ENCODE measurements at places on chromosomes 1 and 21.

- DNase-seq: no peak
Observed at GRCh38 chr1:208731981-208732821, 488.0 kb upstream of the PLXNA2 start.

- peak; percentile 67 for DNase-seq
Observed at GRCh38 chr1:223363057-223363855, 720 bp downstream of the SUSD4 start.

GRCh38 chr1:2966449-2967328, 54.6 kb upstream of the ACTRT2 start:
- no peak for DNase-seq

- no peak for DNase-seq
Observed at GRCh38 chr1:33908324-33908956, 44.6 kb downstream of the HMGB4 start.

- no peak for DNase-seq
Observed at GRCh38 chr21:15557925-15558324, 171.9 kb upstream of the USP25 start.

GRCh38 chr1:194081444-194081843, 895.0 kb upstream of the B3GALT2 start:
- DNase-seq: no peak

GRCh38 chr1:162191396-162192305, 122.2 kb downstream of the NOS1AP start:
- DNase-seq: no peak

- no peak for DNase-seq
Observed at GRCh38 chr1:33249422-33249821, 6.9 kb upstream of the ZNF362 start.

GRCh38 chr21:31895077-31895835, 22.4 kb downstream of the HUNK start:
- DNase-seq: no peak

- no peak for DNase-seq
Observed at GRCh38 chr1:55747408-55747841, 532.3 kb upstream of the USP24 start.

- no peak for DNase-seq
Observed at GRCh38 chr1:56466538-56466937, 112.8 kb downstream of the PLPP3 start.

All from activated CD8-positive, alpha-beta memory T cell treated with anti-CD3 and anti-CD28 coated beads for 24 hours (primary cell).